ENCODE measurements at places on chromosomes 5 and 9. TPM values are rescaled to one million over a fixed set of nuclear protein-coding genes. Genes with fewer than 3 reads are reported as not detected.

The SMIM3 gene
- total RNA-seq = 3.8 TPM

DNA sequence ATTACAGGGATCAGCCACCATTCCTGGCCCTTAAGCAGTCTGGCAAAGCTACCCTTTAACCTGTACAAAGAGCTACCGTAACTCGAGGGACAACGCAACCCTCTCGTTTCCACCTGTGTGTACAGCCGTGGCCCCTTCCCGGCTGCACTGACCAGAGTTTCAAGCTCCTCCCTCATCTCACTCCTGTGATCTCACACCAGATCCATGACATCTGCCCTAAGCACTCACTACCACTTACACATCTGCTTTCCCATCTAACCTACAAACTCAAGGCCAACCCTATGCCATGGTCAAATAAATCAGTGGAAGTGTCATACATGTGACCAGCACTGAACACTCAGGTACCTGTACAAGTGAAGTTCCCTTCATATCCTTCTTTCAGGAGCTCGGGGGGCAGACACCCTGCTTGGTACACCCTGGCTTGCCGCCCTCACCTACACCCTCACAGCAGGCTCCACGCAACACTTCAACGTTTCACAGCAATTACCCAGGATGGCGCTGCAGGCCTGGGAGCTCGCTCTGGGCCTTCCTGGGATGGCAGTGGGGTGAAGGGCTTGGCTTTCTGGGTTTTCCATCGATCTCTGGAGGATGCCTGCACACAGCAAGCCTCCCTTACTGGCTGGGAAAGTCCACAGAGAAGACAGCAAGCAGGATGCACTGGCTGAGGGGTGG, 61.7 kb downstream of the PRRT1B start:
- DNase-seq = no peak

DNA sequence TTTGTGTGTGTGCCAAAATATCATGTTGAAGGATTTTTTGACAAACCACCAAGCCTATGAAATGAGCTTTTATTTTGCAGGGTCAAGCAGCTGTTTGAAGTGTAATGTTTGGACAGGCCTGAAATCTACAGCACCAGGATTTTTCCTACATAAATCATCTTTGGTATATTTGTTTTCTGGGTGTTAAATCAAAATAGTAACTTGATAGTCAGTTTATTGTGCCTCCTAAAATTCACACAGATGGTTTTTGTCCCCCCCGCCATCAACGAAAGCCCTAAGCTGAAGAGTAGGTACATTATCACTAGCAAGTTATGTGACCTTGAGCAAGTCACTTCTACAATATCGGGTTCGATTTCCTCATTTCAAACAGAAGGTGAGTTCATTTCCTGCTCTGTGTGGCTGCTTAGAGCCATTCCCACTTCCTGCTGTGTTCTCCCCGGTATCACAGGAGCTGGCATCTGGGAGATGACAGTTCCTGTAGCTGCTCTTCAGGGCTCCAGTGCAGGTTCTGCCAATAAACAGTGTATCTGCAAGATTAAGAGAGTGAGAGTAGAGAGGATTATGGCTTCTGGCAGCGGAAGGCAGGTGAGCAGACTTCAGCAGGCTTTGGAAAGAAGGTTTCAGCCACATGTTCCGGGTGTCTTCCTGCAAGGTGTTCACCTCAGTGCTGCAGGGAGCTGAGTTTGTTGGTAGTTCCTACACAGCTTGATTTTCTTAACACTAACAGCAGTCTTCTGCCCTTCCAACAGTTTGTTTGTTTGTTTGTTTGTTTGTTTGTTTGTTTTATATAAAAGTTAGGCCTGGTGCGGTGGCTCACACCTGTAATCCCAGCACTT, 48.4 kb upstream of the GNE start:
- DNase-seq = peak; percentile 37

The LCNL1 gene
- not detected for total RNA-seq

The TEX48 gene
- not detected for total RNA-seq

The GDNF gene
- total RNA-seq = not detected

The CATSPER3 gene
- total RNA-seq = 0.37 TPM

GRCh38 chr5:37391591-37391990, 12.5 kb downstream of the WDR70 start:
- DNase-seq = no peak

The BARHL1 gene
- not detected for total RNA-seq

DNA sequence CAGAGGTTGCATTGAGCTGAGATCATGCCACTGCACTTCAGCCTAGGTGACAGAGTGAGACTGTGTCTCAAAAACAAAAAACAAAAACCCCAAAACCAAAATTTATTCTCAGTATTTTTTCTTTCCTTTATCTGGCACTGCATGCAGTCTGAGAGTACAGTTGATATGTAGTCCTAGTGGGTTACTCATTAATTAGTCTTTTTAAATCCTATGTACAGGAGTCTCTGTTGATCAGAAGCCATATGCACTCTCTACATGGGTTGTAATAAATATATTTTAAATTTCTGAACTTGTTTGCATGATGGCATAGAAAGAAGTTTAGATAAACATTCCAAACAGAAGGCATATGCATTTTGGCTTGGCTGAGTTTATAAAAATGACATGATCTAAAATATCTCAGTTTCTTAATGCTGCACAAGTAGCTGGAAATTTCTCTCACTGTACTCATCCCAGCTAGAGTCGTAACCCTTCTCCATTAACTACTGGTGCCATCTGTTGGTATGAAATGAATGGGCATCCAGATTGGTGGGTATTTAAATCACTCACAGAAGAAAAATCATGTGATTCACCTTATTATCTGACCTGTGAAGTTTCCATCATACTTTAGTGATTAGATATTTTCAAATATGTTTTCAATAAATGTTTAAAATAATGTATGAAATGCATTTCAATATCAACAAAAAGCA, 284.8 kb downstream of the CTNND2 start:
- no peak for DNase-seq

The MELK gene
- 1.7 TPM for total RNA-seq

DNA sequence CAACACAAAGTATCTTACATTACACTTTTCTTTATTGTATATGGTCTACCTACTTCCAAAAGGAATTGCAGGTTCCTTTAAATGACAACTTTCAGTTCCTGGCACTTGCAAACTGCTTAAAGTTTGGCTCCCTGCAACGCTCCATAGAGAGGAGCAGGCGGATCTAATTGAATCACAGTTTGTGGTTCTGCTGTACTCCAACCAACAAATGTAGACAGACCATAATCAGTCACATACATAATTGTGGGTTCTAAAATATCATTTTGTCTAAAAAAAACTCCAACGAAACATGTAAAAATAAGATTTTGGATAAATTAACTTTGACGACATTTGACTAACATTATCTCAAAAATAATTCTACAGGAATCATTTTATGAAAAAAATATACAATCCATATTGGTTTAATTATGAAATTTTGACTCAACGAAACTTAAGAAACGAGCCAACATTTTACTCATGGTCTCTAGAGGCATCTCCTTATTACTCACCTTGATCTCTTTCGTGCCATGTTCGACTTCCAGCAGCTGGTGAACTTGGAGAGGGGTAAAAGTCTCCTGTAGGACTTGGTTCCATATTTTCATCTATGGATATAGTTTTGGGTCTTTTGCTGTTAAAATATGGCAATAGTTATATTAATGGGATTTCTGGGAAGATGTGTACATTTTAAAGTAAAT, 167.6 kb downstream of the NFIB start:
- no peak for DNase-seq

The PCDHA2 gene
- total RNA-seq = not detected

GRCh38 chr5:112551419-112552032, 132.4 kb upstream of the EPB41L4A start:
- peak; percentile 54 for DNase-seq

The F2RL1 gene
- 1.6 TPM for total RNA-seq

DNA sequence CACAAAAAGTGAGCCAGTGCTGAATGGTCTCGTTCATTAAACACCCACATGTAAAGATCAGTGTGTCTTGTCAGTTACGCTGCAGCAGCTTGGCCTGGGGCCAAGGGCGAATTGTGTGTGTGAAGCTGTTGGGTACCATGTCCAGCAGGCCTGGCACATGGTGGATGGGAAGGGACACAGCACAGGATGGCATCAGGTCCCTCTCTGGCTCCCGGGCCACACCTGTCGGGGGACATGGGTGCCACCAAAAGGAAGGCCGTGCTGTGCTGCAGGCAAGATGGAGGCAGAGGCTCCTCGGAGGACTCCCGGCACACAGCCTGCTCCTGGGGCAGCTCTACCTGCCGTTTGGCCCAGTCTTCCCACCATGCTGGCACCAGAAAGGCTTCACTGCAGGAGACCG, 32.0 kb downstream of the NKD2 start:
- no peak for DNase-seq

GRCh38 chr5:5079876-5080275, 60.3 kb upstream of the ADAMTS16 start:
- DNase-seq = no peak

DNA sequence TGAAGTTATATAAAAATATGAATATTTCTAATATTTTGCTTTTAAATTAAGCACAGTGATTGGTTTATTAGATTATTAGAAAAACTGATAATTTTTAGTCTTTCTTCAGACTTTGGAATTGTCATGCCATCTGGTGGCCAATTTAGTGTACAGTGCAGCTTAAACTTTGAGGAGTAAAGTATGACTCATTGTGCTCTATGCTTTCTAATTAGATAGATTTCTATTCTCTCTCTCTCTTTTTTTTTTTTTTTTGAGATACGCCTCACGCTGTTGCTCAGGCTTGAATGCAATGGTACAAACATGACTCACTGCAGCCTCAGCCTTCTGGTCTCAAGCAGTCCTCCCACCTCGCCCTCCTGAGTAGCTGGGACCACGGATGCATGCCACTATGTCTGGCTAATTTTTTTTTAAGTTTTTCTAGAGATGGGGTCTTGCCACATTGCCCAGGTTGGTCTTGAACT, 42.1 kb upstream of the GPR21 start:
- DNase-seq = peak; percentile 65

The OR13C9 gene
- total RNA-seq = not detected

DNA sequence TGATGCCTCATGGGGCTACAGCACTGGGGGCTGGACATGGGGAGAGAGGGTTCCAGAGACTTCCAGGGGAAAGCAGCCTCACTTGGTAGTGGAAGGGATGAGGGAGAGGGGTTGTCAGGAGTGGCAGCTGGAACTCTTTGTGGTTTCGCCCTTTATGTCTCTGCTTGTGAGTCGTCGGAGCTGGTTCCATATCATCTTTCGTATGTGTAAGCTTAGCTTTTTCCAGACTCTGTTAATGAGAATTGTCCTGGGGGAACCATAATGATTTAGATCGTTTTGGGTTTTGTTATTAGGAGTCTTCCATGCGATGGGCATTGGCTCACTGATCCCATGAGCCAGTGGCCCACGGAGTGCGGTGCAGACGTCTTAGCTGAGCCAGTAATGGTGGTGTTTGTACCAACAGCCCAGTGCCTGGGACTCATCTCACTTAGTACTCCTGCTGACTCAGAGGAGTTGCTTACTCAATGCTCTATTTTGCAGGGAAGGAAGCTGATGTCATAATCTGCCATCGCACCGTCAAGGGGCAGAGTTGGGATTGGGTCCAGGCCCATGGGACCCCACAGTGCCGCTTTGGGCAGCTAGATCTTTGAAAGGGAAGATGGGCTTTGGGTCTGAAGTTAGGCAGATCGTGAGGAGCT, 48.5 kb downstream of the NEK6 start:
- no peak for DNase-seq
